HS-27A (cell line): ENCODE measurements at places on chromosomes 7 and 10.

GRCh38 chr10:130498042-130498441 lies 361.9 kb downstream of the GLRX3 start:
- no peak for DNase-seq

DNA sequence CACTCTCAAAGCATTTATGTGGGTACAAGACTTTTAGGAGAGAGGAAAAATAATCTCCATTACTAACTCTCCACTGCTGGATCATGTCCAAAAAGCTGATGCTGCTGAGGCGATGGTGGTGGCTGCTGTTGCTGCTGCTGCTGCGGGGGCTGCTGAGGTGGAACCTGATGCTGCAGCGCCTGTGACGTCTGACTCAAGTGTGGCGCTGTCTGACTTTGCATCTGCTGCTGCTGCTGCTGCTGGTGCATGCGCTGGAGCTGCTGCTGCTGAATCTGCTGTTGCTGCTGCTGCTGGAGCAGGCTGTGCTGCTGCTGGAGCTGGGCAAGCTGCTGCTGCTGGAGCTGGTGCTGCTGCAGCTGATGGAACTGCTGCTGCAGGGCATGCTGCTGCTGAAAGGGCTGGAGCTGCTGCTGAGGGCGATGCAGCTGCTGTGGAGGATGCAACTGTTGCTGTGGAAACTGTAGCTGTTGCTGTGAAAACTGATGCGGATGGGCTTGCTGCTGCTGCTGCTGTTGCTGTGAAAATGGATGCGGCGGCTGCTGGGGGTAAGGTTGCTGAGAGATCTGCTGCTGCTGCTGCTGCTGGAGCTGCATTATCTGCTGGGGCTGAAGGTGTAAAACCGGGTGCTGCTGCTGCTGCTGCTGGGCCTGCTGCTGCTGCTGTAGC lies 34.5 kb downstream of the PAXIP1 start:
- no peak for DNase-seq

DNA sequence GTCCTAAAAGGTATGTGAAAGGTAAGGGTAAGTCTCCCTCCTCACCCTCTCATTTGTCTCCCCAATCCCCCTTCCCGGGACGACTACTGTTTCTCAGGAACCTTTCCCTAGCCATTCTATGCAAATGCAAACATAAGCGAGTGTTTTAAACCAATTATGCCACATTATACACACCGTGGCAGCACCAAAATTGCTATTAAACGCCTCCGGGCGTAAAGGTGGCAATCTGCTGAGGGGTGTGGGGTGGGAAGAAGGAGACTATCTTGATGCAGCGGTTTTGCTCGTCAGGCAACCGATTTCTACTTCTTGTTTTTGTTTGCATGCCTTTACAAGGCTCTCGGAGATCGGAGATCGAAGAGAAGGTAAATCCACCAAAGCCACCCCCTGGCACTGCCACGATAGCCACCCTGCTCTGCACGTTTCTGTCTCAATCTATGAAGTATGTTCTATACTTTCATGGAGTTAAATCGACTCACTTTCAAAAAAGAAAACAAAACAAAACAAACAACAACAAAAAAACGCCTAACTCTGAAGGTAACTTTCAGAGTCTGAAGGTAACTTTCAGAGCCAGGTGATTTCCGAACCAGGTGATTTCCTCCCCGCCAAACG lies 46.0 kb upstream of the CDK1 start:
- DNase-seq: no peak

DNA sequence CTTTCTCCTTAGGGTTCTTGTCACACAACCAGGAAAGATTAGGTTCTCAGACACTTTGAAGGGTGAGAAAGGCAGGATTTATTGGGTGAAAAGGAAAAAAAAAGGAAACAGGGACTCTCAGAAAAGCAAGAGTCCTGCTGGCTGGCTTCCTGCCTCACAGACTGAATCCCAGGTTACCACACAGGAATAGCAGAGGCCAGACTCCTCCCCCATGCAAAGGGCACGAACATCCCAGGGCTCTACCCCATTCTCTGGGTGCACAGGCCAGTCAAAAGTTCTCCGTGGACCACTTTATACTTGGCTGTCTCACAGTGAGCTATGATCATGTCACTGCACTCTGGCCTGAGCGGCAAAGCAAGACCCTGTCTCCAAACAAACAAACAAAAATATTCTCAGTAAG lies 42.6 kb downstream of the HOXA1 start:
- DNase-seq: no peak

GRCh38 chr7:148914208-148914777 lies 30.2 kb upstream of the EZH2 start:
- DNase-seq: peak; percentile 11

- DNase-seq: no peak
These were observed 50.2 kb upstream of the PHYHIPL start for GRCh38 chr10:59126261-59126660.

DNA sequence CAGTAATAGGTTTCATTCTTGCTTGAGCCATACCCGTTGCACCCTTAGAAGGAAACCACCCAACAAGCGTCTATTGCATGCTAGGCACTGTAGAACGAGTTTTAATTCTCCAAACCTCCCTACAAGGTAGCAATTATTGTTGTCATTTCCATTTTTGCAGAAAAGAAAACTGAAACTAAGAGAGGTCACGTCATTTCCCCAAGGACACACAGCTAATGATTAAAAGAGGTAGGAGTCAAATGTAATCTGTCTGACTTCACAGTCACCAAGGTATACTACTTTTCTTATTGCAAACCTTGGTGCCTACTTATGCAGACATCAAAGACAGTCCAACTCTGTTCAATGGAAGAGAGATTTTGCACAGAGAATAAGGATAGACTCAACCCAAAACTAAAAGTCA lies 49.1 kb upstream of the C1QL3 start:
- no peak for DNase-seq

GRCh38 chr7:64904008-64904407 lies 935 bp downstream of the ZNF273 start:
- no peak for DNase-seq

DNA sequence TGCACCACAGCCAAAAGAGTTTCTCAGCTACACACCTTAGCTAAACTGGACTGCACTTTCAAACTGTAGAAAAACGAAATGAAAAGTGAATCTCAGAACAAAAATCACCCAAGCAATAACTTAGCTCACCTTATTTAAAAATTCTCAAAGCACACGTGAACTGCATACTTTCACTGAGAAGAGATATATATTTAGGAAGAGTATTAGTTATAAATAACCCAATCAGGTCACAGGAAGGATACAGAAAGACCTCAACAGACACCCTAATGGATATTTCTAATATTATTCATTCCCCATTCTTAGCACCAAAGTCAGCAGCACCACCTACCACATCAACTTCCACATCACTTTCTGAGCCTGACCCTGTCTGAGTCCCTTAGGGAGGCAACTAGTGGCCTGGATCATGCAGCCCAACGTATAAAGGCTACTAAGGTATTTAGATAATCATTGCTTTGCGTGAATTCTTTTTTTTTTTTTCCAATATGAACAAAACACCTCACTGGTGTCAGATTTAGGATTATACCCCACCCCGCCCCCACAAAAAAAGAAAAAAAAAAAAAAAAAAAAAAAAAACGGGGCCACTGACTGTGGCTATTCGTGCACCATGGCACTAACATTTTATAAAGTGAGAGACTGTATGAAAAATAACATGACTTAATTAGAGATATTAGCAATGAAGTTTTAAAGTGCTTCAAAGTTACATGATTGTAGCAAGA lies 2.6 kb downstream of the ABI1 start:
- DNase-seq: no peak

- DNase-seq: no peak
These were observed 1.6 kb downstream of the CHST15 start for GRCh38 chr10:124091646-124092249.

DNA sequence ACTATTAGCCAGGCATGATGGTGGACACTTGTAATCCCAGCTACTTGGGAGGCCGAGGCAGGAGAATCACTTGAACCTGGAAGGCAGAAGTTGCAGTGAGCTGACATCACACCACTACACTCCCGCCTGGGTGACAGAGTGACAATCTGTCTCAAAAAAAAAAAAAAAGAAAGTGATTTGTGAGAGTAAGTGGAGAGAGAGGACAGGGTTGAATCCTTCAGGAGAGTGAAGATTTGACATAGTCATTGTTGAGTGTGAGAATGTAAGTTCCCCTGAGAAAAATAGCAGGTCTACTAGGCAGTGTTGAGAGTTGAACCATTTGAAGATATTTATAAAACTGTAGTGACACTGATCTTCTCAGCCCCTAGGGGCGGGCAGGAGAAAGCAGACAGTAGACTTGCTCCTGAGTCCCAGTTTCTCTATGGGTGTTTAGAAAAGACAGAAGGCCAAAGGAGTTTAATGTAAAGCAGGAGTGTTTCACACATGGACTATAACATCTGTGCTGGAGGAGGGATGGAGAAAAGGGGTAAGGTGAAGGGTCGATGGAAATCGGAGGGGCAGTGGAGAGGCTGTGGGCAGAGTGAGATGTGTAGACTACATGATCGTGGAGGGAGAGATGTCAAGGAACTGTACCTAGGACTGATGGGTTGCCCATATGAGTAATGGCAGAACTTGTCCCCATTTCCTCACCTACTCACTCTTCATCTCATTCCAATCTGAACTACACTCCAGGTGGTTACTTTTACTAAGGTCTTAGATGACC lies 13.7 kb upstream of the LAMB4 start:
- no peak for DNase-seq

- no peak for DNase-seq
These were observed 58.1 kb downstream of the FHIP2A start for GRCh38 chr10:114879541-114880158.

GRCh38 chr10:52347327-52347667 lies 33.2 kb downstream of the DKK1 start:
- no peak for DNase-seq

DNA sequence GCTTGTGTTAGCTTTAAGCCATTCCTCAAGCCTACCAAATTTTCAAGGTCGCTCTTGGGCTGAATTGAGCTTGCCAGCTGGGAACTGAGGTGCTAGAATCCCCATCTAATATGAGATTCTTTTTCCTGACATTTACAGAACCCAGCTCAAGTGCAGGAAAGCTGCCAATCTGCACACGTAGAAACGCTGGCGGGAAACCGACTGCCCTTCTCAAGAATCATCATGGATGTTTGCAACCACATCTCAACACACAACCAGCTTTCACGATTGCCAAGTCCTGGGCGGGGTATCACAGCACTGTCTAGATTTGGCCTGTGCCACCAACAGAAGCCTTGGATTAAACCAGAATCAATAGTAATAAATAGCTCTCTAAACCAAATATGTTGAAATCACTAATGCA lies 203.7 kb downstream of the DIP2C start:
- no peak for DNase-seq

GRCh38 chr10:35637462-35637861 lies 4.6 kb downstream of the FZD8 start:
- DNase-seq: no peak

GRCh38 chr10:60236869-60237524 lies 152.7 kb downstream of the ANK3 start:
- DNase-seq: no peak

GRCh38 chr7:91285696-91286355 lies 21.6 kb downstream of the FZD1 start:
- DNase-seq: no peak

- DNase-seq: no peak
These were observed 14.5 kb downstream of the CAPZA2 start for GRCh38 chr7:116876664-116877442.

- DNase-seq: no peak
These were observed 56.2 kb upstream of the TM9SF3 start for GRCh38 chr10:96642973-96643372.

GRCh38 chr10:85787881-85788280 lies 578.7 kb downstream of the GRID1 start:
- no peak for DNase-seq

DNA sequence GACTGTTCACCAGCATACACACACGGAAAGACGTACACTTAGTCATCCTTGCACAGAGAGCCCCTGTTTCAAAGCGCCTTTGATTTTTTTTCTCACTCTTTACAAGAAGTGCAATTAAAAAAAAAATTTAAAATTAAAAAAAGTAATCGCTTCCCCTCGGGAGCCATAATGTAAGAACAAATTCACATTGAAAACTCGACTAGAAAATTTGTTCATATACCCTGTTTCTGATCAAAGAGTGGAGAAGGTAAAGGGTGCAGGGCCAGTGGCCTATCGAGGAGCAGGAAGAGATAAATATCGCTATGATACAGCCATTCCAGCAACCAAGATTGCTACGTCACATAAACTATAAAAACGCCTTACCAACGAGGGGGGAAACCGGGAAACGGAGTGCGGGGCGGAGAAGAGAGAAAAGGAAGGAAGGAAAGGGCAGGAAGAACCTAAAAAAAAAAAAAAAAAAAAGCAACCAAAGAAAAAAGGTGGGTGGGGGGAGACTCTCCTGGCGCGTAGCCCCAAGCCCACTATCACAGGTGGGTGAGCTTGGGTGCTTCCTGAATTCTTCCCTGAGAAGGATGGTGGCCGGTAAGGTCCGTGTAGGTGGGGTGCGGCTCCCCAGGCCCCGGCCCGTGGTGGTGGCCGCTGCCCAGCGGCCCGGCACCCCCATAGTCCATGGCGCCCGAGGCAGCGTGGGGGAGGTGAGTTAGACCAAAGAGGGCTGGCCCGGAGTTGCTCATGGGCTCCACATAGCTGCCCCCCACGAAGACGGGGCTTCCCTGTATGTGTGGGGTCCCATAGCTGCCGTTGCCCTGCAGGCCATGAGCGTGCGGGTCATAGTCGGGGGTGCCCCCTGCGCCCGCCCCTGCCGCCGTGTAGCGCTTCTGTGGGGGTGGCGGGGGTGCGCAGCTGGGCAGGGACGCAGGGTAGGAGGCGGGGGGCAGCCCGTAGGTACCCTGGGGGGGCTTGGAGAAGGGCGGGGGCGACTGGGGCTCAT lies 5.2 kb upstream of the HOXA2 start:
- DNase-seq: no peak

GRCh38 chr7:2637505-2638223 lies 5.9 kb downstream of the TTYH3 start:
- no peak for DNase-seq

DNA sequence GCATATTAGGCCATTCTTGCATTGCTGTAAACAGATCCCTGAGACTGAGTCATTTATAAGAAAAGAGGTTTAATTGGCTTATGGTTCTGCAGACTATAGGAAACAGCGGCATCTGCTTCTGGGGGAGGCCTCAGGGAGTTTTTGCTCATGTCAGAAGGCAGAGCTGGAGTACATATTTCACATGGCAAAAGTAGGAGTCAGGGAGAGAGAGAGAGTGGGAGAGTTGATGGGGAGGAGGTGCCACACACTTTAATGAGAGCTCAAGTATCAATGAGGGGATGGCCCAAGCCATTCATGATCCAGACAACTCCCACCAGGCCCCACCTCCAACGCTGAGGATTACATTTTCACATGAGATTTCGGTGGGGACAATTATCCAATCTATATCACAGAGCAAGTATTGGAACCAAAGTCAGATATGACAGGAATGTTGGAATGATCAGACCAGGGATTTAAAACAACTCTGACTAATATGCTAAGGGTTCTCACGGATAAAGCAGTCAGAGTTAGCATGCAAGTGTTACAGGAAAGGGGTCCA lies 795.3 kb upstream of the CELF2 start:
- peak; percentile 47 for DNase-seq

GRCh38 chr7:39624935-39625694 lies 1.7 kb downstream of the RALA start:
- DNase-seq: no peak
